ENCODE measurements at places on chromosomes 11 and 22.
A peak's percentile ranks its signal among the peaks of the same experiment; 100 is the strongest.

- DNase-seq = peak; percentile 95
Measured at GRCh38 chr11:67356864-67357561, 3.7 kb upstream of the POLD4 start.

DNA sequence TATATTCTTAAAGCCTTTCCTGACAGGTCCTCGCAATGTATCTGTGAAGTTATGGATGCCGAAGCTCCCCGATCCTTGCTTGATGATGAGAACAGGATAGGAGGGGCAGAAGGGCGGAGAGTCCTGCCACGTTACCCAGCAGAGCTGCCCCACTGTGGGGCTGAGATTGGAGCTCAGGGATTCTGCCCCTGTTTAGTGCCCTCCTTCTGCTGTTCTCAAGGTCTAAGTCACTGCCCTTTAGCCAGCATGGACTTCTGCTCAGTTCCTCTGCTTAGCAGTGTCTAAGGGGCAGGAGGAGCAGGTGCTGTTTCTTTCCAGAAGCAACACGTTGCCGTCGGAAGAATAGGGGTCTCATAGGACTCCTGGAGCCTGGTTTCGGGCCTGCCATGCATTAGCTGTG is 164.2 kb upstream of the B3GAT1 start:
- no peak for DNase-seq

DNA sequence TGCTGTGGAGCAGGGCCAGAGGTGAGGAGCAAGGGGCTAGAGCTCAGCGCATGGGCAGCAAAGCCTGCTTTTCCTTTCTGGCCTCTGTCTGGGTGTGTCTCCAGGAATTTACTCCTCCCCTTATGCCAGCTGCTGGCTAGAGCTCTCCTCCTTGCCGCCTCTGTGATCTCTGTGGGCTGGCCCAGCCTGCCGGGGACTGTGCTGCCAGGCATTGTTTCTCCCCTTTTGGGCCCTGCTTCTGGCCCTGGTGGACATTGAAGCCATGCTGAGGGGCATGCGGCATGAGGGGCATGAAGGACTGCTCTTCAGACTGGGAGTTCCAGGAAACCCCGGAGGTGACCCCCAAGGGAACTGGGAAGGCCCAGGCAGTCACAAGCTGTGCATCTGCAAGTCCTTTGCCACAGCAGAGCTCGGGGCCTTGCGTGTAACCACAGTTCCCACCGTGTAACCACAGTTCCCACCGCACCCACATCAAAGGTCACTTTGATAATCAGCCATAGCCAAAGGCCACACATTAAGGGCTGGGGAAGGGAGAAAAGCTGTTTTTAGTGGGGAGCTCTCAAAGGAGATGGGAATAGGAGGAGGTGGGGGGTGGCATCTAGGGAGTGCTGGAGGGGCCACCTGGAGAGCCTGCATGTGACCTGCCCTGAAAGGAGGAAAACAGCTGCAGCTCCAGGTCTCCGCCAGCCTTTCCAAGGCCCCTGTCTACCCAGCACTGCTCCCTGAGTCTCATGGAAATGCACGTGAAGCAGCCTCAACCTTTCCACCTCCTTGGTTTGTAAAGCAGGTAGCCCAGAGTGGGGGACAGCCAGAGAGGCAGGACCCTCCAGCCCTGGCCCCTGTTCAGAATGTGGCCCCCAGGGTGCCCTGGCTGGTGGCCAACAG is 62.3 kb downstream of the PPFIBP2 start:
- no peak for DNase-seq

DNA sequence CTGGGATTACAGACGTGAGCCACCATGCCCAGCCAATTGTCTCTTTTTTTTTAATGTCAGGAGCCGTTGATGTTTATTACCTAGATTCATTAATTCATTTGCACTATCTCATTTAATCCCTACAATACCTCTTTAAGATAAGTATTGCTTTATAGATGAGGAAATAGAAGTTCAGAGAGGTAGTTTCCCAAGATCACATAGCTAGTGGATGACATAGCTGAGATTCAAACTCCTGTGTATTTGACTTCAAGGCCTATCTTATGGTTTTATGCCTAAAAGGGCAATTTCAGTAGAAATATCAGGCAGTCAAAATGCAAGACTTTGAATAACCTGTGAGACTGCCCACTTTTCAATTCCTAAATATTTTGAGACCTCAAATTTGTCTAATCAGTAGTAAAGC is 66.5 kb downstream of the PPME1 start:
- DNase-seq = no peak

GRCh38 chr22:37284805-37285355 is 2.6 kb downstream of the CYTH4 start:
- DNase-seq = peak; percentile 94

DNA sequence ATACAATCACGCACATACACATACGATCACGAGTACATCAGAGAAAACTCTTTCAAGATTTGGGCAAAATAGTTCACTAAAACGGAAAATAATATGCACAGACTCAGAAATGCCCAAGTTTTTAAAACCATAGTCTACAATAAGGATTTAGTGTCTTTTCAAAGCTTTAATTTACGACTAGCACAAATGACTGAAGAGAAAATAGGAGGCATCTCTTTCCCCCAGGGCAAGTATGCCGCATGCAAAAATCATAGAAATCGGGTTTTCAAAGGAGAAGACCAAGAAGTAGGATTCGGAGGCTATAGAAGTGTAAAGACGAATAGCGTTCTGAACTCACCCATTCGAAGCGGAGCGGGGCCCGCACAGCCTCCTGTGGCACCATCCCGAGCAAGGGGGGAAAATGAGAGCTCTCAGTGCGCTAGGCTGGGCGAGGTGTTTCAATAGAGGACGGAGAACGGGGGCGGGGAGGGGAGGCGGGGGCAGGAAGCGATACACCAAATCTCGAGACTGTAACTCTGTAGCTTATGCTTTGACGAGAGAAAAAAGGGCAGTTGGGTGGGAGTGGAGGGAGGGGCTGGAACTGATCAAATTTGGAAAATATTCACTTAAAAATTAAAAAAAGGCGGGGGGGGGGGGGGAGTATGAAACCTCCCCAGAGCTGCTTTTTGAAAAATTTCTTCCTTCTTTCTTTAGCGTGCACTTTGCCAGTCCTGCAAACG is 15.8 kb downstream of the BLID start:
- DNase-seq = no peak
